ENCODE measurements at places on chromosomes 11 and 22.

DNA sequence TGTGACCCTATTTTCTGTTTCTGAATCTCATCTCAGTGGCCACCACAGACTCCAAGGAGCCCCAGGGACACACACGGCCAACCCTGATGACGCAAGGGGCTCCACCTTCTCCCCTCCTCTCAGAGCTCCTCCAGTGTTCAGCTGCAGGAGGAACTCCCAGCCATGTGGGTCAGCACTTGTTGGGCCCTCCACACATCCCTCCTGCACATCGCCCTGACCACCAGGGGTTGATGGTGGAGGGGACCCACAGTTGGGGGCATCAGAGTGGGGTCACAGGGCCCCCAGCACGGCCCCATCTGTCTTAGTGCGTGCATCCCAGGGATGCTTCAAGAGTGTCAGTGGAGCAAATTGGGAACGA is 499.6 kb downstream of the BRD1 start:
- DNase-seq, result no peak

DNA sequence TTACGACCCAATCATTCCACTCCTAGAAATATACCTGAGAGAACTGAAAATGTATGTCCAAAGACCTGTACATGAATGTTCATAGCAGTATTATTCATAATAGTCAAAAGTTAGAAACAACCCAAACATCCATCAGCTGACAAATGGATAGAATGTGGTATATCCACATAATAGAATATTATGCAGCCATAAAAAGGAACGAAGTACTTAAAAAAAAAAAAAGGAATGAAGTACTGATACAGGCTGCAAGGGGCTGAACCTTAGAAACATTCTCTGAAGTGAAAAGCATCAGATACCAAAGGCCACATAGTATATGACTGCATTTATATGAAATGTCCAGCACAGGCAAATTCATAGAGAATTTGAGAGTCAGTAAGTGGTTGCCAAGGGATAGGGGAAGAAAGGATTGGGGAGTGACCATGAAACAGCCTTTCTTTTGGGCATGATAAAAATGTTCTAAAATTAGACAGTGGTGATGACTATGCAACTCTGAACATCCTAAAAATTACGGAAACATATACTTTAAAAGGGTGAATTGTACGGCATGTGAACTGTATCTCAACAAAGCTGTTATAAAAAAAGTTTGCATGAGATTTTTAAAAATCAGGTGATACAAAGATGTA is 1.8 kb downstream of the TPST2 start:
- no peak for DNase-seq

GRCh38 chr11:69173925-69174581 is 18.3 kb downstream of the SMIM38 start:
- DNase-seq, result no peak

GRCh38 chr22:33787645-33788456 is 132.4 kb downstream of the LARGE1 start:
- DNase-seq, result no peak

- no peak for DNase-seq
Observed at GRCh38 chr22:27752141-27752540, 49.4 kb downstream of the MN1 start.

DNA sequence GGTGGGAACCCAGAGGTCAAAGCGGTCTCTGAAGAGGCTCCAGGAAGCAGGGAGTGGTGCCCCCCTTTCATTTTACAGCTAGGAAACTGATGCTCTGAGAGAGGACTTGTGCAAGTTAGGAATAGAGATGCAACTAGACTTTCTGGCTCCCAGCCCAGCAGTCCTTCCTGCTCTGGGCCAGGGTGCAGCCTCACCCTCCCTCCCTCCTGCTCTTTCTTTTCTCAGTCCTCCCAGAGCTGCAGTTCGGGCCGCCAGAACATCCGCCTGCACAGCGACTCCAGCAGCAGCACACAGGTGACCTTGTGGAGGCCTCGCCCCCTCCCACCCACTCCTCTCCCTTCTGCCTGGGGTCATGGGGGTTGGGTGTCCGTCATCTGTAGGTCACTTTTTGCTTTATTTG is 51.5 kb downstream of the LHFPL7 start:
- no peak for DNase-seq

GRCh38 chr22:43628250-43628649 is 183.9 kb downstream of the EFCAB6 start:
- no peak for DNase-seq

DNA sequence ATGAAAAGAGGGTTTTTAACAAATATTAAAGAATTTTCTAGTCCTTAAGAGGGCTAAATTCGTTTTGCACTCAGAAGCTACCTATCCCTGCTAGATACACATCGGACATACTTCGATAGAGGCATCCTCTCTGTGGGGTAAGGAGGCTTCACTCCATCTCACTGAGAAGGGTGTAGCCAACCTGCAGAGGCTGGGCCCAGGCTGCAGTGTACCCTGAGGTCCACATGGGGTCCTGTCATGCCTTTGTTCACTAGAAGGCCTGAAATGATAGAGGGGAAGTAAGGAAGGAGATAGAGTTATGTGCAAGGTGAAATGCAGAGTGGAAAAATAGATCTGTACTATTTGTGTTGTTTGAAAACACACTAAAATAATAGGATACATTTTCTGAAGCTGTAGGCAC is 45.6 kb downstream of the IGSF9B start:
- DNase-seq, result no peak

GRCh38 chr11:128891913-128892398 is 800 bp downstream of the KCNJ5 start:
- no peak for DNase-seq

GRCh38 chr22:50205781-50206569 is 5.2 kb downstream of the SELENOO start:
- DNase-seq, result no peak
